ENCODE measurements at places on chromosomes 3 and 15.

DNA sequence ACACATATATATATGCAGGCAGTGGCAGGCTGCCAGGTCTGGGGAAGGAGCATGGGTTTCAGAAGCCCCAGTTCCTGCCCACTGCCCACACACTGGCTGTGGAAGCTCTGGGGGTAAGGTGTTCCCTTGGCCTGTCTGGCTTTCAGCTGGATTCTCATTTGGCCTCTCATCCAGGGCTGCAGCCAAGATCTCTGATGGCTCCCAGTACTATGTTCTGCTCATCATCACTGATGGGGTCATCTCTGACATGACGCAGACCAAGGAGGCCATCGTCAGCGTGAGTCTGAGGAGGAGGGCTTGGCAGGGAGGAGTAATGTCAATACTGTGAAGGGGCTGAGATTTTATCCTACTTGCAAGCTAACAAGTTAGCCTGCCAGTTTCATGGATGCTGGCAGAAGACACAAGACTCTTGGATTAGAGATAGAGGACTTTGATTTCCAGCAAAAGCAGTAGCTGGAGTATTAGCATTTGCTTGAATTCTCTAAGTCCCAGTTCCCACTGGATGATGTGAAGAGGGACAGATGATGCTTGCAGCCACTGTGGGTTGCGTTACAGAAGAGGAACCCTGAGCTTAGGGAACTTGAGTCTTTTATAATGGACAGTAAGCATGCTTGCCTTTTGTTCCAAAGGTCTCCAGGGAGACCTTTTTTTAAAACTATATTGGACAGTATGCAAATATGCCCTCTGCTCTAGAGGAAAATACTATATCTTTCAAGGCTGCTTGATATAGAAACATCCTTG is 5.6 kb upstream of the BRPF1 start:
- DNase-seq, result no peak

DNA sequence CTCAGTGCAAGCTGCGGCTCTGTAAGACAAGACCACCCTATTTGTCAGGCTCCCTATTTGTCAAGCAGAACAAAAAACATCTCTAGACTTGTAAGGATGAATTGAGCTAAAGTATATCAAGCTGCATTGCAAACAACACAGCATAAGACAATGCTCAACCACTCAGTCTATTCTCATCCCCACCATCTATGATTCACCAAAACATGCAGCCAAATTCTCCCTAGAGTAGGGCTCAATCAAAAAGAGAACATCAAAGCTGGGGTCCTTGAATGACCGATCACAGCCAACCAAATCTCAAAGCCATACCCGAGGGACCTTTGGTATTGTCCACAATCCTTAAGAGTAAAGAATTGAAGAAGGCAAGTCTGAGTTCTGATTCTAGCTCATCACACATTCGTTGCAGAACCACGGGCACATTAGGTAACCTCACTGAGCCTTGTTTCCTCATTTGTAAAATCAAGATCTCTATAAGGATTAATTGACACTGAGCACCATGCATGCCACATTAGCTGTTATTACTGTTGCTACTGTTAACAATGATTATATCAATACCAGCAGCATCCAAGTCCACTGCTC is 31.2 kb downstream of the RFTN1 start:
- DNase-seq, result no peak

DNA sequence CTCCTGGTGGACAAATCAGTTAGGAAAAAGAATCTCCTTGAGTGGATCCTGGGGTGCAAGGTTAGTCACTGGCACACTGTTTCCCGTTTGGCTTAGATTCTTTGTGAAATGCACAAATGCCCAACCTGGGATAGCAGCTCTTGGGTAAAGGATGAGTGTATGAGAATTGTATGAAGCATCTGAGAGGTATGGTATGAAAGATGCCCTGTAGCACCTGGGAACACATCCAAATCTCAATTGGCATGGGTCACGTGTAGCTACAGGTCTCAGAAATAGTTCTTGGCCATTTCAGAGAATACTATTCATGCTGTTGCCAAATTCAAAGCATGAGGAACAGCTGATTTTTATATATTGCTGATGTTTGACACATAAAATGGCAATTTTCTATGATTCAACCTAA is 84.3 kb downstream of the KCNH8 start:
- DNase-seq, result no peak

GRCh38 chr3:126147932-126148683 is 32.3 kb downstream of the ALDH1L1 start:
- no peak for DNase-seq

- no peak for DNase-seq
These were observed 14.8 kb upstream of the P2RY14 start for GRCh38 chr3:151293127-151293526.

- DNase-seq, result no peak
These were observed 2.6 kb downstream of the KIF7 start for GRCh38 chr15:89652666-89653065.

GRCh38 chr3:123540285-123540684 is 44.6 kb downstream of the HACD2 start:
- no peak for DNase-seq

DNA sequence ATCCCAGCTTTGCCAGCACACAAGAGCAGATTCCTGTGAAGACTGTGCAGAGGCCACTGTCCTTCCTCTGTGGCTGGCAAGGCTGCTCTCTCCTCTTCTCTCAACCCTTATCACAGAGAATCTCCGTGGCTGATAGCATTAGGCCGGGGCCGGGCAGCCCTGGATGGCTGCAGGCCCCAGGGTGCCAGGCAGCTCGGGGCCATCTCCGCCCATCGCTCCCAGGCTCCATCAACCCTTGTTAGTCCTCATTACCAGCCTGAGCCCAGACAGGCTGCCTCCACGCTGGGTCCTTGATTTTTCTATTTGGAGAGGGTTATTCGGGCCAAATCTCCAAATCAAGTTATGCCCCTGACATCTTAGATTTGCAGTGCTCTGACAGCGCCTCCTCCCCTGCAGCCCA is 39.1 kb downstream of the MRPL46 start:
- no peak for DNase-seq

DNA sequence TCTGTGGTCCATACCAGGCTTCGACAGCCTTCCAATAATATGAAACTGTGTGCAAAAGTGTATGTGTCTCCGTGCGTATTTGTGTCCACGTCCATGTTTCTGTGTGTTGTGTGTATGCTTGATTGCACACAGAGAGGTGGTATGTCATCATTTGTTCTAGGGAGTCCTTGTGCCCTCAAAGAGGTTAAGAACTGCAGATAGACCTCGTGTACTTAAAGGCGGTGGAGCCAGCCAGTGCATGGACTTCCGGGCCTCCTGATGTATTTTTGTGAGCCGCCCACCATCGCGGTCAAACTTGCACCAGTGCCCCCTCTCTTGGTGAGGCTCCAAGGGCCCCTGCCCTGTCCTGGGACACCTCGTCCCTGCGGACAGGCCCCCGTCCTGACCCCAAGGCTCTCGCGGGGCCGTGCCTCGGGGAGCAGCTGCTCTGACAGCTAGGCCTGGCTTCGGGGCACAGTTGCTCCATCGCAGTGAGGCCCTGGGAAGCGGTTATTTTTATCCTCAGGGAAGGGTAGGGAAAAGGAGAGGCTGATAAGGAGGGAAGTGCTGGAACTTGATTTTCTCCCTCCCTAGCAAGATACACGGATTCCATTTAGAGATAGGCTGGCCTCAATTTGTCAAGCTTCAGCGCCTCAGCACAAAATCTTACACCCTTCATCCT is 1.2 kb upstream of the RYK start:
- no peak for DNase-seq

- no peak for DNase-seq
These were observed 307.1 kb downstream of the VPS13C start for GRCh38 chr15:61753018-61753710.

DNA sequence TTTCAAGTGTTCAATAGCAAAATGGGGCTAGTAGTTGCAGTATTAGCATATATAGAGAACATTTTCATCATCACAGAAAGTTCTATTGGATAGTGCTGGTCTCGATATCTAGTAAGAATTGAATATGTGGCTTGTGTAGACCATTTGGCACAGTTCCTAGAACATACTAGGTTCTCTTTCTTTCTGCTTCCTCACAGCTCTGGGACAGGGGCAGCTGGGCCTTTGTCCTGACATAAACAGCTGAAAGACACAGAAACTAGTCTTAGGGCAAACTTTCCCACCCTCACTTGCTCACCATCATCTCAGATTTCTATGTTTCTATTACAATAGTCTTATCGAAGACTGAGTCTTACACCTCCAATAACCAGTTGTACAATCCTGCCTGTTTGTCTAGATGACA is 63.7 kb upstream of the DLG1 start:
- DNase-seq, result no peak

- no peak for DNase-seq
These were observed 201.5 kb downstream of the UACA start for GRCh38 chr15:70561885-70562284.

DNA sequence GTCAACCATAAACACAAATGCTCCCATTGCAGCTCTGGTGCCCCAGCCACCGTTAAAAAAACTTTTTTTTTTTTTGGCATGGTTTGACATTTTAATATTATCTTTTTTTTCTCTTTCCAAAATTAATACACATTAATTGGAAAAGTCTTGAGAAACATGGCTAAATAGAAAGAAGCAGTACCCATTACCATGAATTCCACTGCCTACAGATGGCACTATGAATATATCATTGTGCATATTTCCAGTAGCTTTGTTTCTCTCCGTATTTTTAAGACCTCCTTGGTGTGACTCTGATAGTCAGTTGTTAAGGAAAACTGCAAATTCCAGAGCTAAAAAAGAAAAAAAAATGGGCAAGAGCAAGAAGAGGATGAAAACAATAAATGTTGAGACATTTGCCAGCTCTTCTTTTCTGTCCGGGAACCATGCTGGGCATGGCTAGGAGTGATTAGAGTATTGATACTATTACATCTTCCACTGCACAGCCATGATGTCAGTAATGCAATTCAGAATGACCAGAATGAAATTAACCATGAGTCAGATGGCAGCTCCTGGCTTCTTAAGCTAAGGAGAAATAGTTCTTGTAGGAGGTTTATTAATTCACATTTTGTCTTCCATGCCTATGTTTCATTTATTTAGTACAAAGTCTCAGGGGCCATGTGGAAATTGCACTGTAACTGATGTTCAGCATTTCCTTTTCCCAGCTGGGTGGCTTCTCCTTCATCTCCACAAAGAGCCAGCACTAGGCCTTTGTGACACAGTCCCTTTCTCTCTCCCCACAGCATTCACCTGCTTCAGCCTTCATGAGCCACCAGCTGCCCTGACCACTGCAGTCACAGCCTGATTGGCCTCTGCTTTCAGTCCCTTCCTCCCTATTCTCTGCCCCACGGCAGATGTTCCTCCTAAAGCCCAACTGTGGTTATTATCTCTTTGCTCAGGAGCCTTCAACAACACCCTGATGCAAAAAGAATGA is 31.8 kb downstream of the SLC7A14 start:
- DNase-seq, result no peak

- DNase-seq, result no peak
These were observed 21.0 kb downstream of the PAQR5 start for GRCh38 chr15:69319384-69320375.

DNA sequence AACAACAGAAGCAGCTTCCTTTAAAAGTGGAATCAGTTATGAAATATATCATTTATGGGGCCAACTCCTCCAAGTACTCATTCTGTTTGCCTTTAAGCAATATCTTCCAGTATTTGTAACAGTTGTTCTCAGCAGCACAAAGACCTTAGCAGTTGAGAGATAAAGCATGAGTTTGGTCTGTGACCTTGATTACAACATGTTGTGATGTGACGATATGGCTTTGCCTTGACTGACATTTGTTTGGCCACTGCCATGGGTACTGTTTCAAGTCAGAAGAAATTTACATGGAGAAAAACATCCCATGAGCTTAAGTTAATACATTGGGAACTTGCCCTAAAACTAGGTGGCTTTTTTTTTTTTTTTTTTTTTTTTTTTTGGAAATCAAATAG is 175.1 kb upstream of the KBTBD8 start:
- DNase-seq, result no peak

DNA sequence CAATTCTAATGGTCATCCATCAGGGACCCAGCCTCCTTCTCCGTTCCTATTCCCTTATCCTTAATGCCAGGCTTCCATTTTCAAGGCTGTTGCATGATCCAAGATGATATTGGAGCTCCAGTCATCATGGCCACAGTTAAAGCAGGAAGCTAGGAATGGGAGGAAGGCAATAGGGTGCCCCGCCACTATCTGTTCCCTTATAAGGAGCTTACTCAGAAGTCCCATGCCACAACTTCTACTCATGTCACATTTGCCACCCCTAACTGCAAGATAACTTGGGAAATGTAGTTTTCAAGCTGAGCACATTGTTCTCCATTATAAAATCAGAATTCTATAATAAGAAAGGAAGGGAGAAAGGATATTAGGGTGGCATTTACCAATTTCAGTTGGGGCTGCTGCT is 38.6 kb upstream of the SPSB4 start:
- DNase-seq, result no peak

DNA sequence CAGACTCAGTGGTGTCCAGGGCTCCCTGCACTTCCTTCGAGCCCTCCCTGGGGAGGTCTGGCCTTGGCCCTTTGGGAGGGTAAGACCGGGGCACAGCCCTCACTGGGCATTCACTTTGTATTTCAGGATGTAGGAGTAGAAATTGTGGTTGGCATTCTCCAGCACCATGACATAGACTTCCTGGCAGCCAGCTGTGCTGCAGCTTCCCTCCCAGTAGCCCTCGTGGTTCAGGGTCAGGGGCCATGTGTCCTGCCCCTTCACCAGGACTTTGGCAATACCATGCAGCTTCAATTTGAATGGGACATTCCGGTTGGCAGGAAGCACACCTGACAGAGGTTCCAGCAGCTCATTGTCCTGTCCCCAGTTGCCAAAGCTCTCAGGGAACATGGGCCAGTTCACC is 47.3 kb downstream of the KY start:
- DNase-seq, result no peak

DNA sequence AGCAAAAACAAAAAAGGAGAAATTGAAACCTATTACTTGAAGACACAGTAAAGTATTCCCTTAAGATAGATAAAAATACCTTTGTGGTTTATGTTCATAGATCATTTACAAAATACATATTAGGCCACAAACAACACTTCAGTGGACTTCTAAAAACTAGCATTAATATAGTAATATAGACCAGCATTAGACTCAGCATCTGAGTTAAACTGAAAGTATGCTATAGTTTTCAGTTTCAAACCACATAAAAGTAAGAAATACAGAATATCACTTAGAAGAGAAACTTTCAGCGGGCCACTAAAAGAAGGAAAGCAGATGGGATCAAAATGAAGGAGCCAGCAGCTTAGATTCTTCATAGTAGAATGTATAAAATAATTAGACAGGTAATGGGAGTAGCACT is 86.6 kb downstream of the MSL2 start:
- no peak for DNase-seq

GRCh38 chr3:143134471-143134870 is 14.9 kb downstream of the CHST2 start:
- no peak for DNase-seq

GRCh38 chr3:71784914-71785531 is at the start of gene PROK2:
Gene PROK2, minus strand, starts transcription at chr3:71785148. Its CDS starts 96 bp downstream, at chr3:71785052.
- DNase-seq, result no peak

All from activated CD4-positive, alpha-beta T cell treated with anti-CD3 and anti-CD28 coated beads, Interleukin-2, amount 50 U/mL, for 24 hours (primary cell).